ENCODE measurements at places on chromosomes 3 and 15. TPM values are rescaled to one million over a fixed set of nuclear protein-coding genes. Genes with fewer than 3 reads are reported as not detected.

Gene LYZL4
- not detected for polyA plus RNA-seq

DNA sequence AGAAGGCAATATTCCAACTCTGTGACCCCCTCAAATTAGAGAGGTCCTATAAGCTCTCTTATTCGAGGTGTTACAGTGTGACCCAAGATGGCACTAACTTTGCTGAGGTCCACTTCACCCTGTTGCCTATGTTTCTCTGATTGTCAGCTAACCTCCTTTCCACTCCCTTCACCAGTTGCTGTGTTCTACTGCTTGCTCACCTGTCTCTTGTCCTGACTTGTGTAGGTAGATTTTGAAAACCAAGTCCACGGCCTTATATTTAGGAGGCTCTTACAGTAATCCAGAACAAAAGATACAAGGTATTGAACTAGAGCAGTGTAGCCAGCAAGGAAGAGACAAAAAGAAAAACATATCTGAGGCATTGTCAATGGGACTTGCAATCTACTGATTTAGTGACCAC lies 20.1 kb upstream of the GSK3B start:
- DNase-seq = no peak

DNA sequence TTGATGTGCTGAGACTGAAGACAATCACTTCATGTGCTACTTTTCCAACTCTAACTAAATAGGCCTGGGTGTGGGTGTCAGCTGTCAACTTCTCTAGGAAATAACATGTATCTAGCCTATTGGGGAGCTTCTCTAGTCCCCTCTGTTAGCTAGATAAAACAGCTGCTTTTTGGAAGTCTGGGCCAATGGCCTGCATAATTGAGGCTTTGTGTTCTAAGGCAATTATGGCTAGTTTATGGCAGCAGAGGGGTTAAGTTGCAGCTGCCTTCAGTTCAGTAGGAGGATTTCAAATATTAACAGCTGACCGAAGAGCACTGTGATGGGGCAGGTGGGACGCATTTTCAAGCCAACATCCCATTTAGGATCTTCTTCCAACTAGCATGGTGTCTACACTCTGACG lies 6.4 kb downstream of the COL8A1 start:
- DNase-seq = no peak

Gene GOLGA6L7
- not detected for polyA plus RNA-seq

DNA sequence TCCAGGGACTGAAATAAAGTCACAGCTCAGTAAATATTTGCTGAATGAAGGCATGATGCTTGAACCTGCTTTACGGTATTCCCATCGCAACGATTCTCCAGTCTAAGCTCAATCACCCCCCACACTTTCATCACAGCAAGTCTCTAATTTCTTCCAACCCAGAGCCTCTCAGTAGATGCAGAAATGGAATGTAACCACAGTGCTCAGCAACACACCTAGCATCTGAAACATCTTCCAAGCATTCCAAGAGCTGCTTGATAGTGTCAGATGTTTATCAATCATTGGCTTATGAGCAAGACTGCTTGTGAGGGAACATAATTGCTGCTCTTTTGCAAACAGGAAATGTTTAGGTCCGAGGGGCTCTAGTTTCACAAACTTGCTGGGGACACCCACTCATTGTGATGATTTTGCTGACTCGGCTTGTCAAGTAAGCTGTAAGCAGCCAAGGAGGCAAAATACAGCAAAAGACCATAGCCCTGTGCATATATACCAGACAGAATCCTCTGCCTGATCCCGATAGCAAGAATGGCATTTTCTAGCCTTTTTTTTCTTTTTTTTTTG lies 751.2 kb downstream of the NR2F2 start:
- DNase-seq = no peak

GRCh38 chr3:194738254-194739093 lies 52.8 kb downstream of the FAM43A start:
- DNase-seq = peak; percentile 93

DNA sequence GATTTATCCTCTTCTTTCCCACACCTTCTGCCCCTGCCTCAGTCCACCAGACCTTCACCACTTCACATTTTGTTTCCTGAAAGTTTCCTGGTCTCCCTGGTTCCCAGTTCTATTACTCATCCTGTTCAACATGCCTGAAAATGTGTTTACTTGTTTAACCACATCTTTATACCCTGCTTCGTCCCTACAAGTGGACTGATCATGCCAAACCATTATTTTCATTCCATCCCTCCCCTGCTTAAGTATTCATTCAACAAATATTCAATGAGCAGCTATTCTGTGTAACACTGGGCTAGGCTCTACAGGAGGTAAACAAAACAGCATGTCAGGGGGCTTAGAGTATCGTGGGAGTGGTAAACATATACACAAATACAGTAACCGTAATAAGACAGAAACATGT lies 5.5 kb downstream of the MYO5A start:
- peak; percentile 85 for DNase-seq

GRCh38 chr3:45453839-45454238 lies 65.5 kb downstream of the LARS2 start:
- no peak for DNase-seq

Gene SAMMSON
- polyA plus RNA-seq = not detected

Gene CKMT1A
- polyA plus RNA-seq = not detected

DNA sequence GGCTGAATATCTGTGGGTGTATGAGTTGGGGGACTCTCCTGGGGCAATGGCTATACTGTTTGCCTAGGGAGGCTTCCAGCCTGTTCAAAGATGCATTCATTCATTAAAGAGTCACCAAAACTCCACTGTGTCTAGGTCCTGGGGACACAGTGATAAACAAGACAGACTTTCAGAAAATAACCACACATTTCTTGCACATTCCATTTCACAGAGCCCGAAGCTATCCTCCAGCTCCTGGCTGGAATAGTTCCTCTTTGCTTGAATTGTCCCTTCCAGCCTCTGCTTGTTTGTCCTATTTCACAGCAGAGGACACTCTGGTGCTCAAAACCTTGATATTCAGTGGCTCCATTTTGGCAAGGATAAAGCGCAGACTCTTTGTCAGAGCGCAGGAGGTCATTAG lies 61.7 kb upstream of the ITGA11 start:
- DNase-seq = no peak

Gene EPHA3
- polyA plus RNA-seq = not detected

GRCh38 chr15:64753480-64754185 lies 21.8 kb downstream of the RBPMS2 start:
- DNase-seq = peak; percentile 40

- no peak for DNase-seq
Measured at GRCh38 chr3:37941608-37942508, 48.7 kb upstream of the VILL start.

GRCh38 chr3:160210799-160211221 lies 14.4 kb upstream of the C3orf80 start:
- DNase-seq = peak; percentile 87

GRCh38 chr3:46025139-46025538 lies 2.1 kb downstream of the XCR1 start:
- no peak for DNase-seq

GRCh38 chr15:67762610-67763368 lies 62.5 kb upstream of the SKOR1 start:
- peak; percentile 76 for DNase-seq

DNA sequence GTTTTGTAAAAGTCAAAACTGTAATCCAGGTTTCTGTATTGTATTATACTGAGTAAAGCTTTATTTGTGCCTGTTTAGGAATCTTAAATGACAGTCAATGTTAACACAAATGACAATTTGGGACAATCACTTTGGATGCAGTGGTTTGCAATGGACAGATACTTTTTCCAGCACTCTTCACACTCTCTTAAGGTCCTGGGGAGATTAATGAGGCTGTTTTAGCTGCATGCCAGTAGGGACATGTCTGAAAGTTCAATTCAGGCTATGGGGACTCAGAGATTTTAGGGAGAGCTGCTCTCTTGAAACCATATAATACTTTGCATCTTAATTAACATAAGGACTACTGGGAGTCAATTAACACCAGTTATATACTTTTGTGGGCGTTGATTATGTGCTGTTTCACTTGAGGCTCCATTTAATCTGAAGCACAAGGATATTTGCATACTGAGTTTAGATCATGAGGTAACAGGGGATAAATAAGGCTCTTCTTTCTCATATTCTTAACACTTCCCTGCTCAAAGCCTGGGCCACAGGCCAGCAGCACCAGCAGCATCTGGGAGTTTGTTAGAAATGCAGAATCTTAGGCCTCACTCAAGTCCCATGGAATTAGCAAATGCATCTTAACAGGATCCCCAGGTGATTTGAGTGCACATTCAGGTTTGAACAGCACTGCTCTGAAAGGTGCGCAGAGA lies 972.8 kb downstream of the PLOD2 start:
- DNase-seq = no peak

Gene C3orf20
- not detected for polyA plus RNA-seq
